ENCODE measurements at places on chromosomes 2 and 18.
A peak's percentile ranks its signal among the peaks of the same experiment; 100 is the strongest.

- DNase-seq: no peak
These were observed 430 bp downstream of the BIN1 start for GRCh38 chr2:127106457-127106990.

GRCh38 chr18:54983041-54983686 is 23.9 kb upstream of the CCDC68 start:
- no peak for DNase-seq

GRCh38 chr18:23969664-23970063 is 44.9 kb upstream of the TTC39C start:
- no peak for DNase-seq

GRCh38 chr2:17520761-17521160 is 2.5 kb upstream of the RAD51AP2 start:
- DNase-seq: no peak

DNA sequence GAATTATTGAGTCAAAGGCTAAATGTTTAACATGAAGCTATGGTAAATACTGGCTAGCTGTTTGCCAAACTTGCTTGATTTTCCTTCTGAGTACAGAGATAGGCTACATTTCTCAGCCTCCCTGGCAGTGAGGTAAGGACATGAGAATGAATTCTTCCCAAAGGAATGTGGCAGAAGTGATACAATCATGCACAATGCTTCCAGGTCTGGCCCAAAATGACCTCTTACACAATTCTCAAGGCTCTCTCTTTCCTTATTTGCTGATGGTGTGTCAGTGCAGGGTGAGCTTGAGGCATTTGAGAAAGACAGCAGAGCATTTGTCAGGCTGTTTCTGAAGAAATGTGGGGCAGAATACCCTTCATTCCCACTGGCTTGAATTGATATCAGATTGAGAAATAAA is 95.6 kb upstream of the NABP1 start:
- DNase-seq: no peak

DNA sequence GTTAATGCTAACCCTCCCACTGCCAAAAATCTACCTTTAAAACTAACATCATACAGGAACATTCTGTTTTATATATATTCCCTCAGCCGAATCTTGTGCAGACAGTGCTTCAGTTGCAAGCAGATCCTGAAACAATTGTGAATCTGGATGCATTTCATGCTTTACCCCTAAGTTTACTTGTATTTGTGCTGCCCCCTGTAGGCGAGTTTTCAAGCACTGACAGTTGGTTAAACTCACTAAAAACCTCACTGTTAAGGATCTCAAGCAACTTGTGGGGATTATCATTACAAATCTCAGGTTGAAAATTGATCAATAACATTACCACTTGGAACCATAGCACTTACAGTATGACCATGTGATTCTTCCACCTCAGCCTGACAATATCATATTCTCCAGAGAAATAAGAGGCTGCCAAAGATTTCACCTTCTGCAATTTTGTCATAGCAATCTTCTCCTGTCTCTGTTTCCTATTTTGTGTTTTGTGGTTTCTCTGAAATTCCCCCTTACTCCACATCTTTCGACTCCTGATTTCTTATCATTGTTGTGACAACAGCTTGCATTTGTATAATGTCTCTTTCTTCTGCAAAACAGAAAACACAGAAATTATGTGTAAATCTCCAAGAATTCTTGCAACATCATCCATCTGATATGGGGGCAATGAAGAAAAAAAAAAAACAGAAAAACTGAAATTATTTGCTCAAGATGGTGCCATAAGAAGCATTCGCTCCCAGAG is 354.6 kb upstream of the SETBP1 start:
- DNase-seq: peak; percentile 30

DNA sequence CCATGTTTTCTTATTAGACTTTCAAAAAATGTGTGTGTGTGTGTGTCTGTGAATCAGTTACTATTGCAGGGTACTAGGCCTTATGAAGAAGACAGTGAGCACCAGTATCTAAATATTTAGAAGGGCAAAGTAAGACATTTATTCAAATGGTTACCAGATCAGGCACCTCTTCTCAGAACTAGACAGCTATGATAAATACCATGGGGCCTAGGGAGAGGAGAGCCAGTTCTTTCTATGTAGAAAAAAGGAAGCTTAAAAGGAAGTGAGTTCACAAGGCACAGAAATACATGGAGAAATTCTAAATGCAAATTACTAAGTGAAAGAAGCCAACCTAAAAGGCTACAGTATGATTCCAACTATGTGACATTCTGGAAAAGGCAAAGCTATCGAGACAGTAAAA is 261.3 kb downstream of the SOX11 start:
- DNase-seq: no peak

DNA sequence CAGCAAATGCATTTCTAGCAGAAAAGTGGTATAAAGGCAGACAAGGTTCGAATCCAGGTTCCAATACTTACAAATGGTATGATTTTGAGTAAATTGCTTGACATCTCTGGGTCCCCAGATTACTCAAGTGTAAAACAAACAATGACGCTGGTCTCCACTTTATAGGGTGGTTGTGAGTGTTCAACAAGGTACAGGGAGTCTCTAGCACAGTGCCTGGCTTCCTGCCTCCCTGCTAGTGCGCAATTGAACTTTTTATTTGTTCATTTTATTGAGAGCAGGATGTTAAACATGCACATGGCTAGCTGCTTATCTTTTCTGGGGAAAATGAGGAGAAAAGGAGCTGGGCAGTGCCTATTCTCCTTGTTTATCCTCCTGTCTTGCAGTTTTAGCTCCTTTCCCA is 74.9 kb upstream of the MYL1 start:
- no peak for DNase-seq

- DNase-seq: peak; percentile 39
These were observed 6.4 kb downstream of the SALL3 start for GRCh38 chr18:78986018-78986481.

DNA sequence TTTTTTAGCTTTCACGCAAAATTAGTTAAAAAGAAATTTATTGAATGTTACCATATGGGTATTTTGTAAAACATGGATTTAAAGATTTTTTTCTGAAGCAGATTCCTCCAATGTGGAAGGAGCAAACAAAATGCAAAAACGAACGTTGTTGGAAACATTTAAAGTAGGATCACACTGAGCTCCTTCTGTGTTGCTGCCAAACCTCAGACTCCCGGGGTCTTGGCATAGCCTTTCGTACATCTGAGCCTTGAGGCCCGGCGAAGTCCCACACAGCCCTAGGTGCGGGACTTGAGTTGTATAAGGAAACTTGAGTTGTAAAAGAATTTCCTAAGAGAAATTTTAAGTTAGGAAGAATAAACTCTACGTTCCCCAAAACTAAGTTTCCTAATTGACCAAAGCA is 52.0 kb upstream of the CD226 start:
- peak; percentile 39 for DNase-seq

DNA sequence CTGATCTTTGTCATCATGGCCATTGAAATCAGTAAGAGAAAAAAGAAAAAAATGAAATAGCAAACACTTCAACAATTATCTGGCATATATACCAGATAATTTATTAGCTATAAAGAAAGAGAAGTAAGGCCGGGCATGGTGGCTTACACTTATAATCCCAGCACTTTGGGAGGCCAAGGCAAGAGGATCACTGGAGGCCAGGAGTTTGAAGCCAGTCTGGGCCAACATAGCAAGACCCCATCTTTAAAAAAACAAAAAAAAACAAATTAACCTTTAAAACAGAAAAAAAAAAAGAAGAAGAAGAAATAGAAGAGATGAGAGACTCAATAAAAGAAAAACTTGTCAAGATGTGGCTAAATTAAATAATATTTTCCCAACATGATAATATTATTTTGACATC is 61.6 kb upstream of the TGIF1 start:
- DNase-seq: no peak

DNA sequence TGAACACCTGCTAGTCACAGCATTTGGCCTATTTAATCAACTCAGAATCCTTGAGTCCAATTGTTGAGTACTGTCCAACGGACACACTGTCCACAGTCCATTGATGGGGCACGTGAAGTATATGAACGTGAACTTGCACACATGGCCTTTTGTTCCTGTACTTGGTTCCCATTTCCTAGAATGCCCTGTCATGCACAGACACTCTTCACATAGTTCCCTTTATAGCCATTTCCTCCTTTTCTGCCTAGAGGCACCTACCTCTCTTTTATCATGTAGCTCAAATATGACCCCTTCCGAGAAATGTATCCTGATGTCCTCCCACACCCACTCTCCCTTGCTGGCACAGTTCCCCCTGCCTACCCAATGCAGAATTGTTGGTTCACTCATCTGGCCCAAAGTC is 8.7 kb upstream of the CRYGA start:
- no peak for DNase-seq

DNA sequence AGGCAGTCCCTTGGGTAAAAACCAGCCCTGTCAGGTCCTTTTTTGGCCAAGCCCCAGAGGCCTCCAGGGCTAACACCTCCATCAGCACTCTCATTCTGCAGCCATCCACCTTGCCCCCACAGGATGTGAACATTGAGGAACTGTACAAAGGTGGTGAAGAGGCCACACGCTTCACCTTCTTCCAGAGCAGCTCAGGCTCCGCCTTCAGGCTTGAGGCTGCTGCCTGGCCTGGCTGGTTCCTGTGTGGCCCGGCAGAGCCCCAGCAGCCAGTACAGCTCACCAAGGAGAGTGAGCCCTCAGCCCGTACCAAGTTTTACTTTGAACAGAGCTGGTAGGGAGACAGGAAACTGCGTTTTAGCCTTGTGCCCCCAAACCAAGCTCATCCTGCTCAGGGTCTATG is 7.3 kb downstream of the IL1F10 start:
- no peak for DNase-seq

DNA sequence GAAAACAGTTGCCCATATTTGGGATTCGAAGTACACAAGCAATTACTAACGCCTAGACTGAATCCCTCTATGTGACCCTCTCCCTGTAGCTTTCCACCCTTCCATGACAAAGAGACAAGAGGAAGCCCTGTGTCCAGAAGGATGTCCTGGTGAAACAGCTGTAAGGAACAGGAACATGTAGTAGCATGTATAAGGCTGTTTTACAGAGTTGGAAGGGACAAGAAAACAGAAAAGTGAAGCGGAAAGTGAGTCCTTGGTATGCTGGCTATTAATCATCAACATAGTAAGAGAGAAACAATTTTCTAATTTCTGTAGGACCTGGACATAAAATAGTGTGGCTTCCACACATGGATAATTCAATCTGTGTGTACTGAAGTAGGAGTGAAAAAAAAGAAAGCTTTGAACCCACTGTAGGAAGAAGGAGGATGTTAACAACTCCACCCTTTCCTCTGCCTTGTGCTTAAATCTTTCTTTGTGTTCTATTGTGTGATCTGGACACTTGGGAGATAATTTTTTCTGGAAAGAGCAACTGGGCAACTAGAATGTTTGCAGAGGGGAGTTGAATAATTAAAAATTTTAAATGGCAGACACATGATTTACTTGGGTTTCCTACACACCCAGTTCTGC is 162.3 kb upstream of the ZSWIM2 start:
- DNase-seq: no peak

GRCh38 chr2:148754864-148755263 is 110.3 kb downstream of the EPC2 start:
- no peak for DNase-seq

DNA sequence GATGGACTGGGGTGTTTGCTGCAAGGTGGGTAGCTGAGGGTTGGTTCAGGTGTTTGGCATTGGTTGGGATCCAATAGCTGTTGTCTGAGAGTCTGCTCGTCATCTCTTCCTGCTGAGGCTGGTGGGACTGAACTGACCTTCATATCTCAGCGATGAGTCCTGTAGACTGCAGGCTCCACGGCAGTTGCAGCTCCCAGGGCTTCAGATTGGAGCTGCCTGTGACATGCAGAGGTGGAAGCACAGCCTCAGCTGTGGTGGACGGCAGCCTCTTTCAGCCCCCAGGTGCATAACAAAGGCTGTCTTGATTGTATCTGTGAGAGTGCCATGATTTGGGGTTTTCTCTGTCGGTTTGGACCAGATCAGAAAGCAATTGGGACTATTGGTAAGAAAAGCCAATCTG is 3.9 kb upstream of the IL1R2 start:
- DNase-seq: no peak

GRCh38 chr2:209688385-209688784 is 83.2 kb upstream of the UNC80 start:
- no peak for DNase-seq

DNA sequence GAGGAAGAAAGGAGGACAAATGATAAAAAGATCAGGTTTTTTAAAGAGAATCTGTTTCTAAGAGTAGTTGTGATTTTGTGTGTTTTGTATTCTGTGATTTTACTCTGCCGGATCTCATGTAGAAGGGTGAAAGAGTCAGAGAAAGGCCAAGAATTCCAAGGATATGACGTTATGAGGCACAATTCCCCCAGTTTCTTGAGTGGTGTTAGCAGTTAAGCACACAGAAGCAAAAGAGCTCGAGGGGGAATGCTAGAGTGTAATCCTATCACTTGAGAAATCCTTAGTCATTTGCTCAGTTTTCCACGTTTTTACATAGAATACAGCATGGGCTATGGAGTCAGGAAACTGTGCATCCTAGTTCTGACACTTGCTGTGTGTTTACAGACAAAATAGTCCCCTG is 34.8 kb downstream of the METTL4 start:
- peak; percentile 23 for DNase-seq

GRCh38 chr18:47420130-47420529 is 168.7 kb upstream of the SKOR2 start:
- no peak for DNase-seq

DNA sequence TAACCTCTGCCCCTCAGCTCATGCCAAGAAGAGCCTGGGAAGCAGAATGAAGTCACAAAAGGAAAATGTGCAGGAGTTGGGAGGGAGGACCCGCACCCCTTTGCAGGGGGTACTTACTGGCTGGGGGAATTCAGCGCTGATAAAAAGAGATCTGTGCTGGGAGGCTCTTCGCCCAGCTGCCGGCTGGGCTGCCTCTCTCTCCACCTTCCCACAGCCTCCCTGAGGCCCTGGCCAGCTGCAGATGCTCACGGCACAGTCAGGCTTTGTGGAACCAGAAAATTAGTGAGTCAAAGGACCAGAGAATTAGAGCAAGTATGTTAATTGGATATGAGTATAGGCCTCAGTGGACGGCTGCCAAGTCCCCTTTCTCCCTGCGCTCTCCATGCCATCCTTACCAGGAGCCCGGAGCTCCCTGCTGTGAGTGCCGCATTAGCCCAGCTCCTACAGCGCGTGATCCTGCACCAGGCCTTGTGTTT is 181.7 kb upstream of the SH3BP4 start:
- DNase-seq: peak; percentile 31

- no peak for DNase-seq
These were observed 204.6 kb downstream of the EIPR1 start for GRCh38 chr2:3173031-3173430.

- DNase-seq: peak; percentile 58
These were observed 205.8 kb upstream of the NCKAP5 start for GRCh38 chr2:133773854-133774653.

All from femur (tissue), 1 donor.